Right lung (tissue), 10 donors: ENCODE measurements at places on chromosomes 4 and X. TPM values are rescaled to one million over a fixed set of nuclear protein-coding genes. Genes with fewer than 3 reads are reported as not detected.

DNA sequence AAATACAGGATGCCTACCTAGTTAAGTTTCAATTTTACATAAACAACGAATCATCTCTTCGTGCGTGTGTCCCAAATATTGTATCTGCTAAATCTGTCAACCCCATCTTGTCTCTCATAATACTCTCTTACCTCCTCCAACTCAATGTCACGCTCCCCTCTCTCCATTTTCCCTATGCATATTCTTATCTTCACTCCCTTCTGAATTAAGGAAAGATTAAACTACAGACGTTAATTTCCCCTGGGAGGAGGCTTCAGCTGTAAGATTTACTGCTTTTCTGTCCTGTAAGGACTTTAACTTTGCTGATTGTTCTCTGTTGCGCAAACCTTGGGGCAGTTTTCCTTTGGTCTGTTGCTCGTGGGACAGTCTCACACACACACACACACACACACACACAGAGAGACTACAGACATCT lies 455 bp upstream of the ABCB7 start:
- peak; percentile 42 for DNase-seq

GRCh38 chrX:118974088-118974907 lies at the start of gene LONRF3:
Gene LONRF3, plus strand, starts transcription at chrX:118974618. Its CDS starts 163 bp downstream, at chrX:118974781.
- peak; percentile 18 for DNase-seq

TEX13C gene
- not detected for polyA plus RNA-seq

DNA sequence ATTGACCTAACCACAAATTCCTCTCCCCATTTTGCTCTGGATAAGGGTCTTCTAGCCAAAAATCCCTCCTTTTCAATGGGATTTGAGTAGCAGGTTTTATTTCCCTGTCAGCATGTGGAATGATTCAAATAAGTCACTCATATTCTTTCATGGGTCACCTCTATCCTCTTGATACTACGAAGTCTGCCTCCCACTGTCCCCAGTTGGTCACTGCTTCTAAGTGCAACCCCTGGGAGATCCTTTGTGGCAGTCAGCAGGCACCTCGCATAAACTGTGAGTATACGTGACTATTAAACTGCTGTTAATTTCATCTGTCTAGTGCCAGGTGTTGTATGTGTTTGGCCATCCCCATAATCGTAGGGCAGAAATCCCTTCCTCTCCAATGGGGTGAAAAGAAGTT lies 1667.9 kb upstream of the PCDH7 start:
- DNase-seq = no peak

GRCh38 chrX:133542476-133542875 lies 127.2 kb upstream of the GPC4 start:
- peak; percentile 13 for DNase-seq

DNA sequence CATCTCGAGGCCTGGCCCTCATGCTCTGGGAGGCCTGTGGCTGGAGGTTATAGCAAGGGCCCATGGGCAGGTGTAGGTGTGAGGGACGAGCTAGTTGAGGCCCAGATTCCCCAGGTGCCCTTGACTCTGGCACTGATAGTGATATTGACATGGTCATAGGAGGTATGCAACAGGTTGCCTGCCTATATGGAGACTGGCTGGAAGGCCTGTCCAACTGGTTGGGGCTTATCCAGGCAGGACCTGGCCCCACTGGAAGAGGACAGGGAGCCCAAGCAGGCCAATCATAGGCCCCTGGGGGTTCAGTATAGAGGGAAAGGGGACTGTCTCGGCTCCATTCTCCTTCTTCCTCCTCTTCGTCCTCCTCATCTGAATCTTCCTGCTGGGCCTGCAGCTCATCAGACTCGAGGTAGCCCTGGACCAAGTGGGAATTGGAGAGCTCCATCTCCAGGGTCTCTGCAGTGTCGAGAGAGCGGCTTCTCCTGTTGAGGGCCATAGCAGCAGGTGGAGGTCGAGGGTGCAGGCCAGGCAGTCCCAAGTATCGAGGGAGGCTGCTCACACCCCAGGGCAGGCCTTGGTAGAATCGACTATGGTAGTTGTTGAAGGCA lies 15.3 kb downstream of the AMER1 start:
- DNase-seq = no peak

DNA sequence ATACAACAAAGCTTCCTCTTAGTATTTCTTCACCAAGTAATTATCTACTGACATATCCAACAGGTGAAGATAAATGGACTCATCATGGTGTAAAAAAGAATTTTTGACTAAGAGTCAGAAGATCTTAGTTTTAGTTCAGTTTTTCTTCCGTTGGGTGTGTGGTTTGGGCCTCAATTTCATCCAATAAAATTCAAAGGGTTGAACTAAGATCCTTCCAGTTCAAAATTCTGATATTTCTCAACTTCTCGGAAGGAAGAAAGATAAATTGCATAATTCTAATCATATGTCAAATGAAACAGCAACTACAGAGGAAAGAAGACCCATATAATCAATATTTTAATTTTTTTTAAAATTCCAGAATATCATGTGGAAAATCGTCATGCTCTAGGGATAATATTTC lies 192.7 kb downstream of the SPRY1 start:
- no peak for DNase-seq

CWH43 gene
- not detected for polyA plus RNA-seq

DNA sequence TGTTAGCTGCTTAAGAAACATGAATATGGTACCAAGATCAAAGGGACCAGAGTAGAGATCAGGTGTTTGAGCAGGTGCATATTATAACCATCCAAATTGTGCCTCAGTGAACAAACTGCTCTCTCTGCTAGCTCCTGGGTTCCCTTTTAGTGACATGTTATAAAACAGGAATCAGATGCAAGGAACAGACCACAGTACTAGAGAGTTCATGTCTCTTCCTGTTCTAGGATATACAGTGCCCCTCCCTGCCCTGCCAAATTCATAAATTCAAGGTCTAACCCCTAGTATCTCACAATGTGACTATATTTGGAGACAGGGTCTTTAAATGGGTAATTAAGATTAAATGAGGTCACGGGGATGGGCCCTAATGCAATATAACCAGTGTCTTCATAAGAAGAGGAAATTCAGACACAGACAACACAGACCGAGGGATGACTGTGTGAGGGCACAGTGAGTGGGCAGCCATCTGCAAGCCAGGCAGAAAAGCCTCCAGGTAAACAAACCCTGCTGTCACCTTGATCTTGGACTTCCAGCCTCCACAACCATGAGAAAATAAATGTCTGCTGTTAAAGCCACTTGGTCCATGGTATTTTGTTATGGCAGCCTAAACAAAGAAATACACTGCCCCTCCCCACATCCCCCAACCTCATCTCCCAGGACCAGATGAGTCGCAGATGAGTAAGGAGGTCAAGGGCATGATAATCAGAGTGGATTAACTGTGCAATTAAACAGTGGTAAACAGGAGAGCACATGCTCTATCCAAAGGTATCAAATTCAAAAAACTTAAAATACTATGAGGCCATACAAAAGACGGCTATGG lies 82.5 kb downstream of the RBM47 start:
- no peak for DNase-seq

CENPVL2 gene
- polyA plus RNA-seq = not detected

DNA sequence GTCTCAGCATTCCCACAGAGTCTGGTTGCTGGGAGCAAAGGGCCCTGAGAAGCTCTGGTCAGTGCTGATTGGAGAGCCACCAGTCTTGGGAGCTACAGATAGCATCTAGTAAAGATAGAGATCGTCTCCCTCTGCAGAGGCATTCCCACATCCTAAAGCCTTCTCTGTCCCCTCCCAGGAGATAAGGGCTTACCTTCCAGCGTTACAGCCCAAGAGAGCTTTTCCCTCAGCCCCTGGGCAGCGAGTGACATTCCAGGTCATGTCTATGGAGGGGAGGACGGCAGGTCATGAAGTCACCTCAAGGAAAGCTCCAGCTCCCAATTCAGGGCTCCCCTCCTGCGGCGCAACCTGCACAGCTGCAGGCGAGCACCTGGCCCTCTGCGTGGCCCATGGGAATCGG lies 29.9 kb downstream of the CLDN34 start:
- no peak for DNase-seq

GRCh38 chrX:120749141-120749846 lies 119.4 kb upstream of the C1GALT1C1 start:
- DNase-seq = no peak

CENPVL1 gene
- polyA plus RNA-seq = not detected

GRCh38 chr4:47837908-47838294 lies at the start of gene CORIN:
Gene CORIN, minus strand, starts transcription at chr4:47838067. Its CDS starts 118 bp downstream, at chr4:47837949.
- DNase-seq = no peak

DNA sequence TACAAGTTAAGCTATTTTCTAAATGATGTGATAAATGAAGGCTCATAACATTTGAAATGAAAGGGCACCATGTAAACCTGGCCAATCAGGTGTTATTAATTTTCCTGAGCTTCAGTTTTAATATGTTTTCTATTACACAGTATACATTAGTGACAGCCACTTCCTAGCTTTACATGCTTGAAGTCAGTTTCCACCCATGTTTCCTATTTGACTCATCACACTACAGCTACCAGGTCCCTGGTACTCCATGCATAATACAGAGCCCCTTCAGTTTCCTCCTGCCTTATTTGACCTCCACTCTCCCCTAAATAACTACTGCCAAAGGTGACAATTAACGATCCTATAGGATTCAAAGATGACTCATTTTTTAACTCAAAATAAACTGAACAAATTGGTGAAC lies 18.3 kb downstream of the ZNF518B start:
- DNase-seq = no peak

GRCh38 chr4:5137927-5138326 lies 86.6 kb downstream of the STK32B start:
- peak; percentile 15 for DNase-seq

DNA sequence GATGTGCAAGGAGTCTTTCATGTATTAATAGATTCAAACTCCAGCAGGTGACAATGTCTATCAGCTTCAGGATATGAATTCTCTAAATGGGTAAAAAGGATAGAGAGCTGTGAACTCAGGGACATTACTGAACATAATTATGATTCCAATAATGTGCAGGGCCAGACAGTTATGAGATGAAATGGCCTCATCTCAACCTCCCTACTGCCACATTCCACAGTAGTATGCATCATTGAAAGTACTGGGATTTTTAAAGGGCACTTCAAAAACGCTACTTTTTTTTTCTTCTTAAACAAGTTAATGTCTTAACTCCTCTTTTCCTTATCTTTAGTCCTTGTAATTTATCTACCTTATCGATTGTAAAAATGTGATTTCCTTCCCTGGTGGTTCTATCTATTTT lies 202.0 kb downstream of the APBB2 start:
- DNase-seq = no peak

- DNase-seq = no peak
Observed at GRCh38 chrX:10486373-10486772, 134.0 kb downstream of the MID1 start.

DNA sequence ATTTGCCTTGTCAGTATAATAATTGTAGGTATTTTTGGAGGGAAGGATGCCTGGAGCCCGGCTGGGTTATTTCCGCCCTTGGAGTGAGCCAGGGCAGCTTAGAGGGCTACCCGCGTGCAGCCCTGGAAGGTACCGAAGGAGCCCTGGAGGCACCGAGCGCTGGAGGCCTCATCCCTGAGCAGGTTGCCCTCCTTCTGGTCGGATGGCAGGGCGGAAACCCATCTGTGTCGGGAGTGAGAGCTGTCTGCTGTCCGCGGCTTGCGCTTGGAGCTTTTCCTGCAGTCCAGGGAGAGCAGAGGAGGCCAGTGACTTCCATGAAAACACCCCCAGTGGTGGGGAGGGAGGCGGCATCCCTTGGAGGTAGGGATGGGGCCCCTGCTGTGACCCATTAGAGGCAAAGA lies 122.1 kb downstream of the TBL1X start:
- DNase-seq = no peak

- peak; percentile 95 for DNase-seq
Observed at GRCh38 chr4:54784161-54784671, 126.5 kb downstream of the KIT start.

DNA sequence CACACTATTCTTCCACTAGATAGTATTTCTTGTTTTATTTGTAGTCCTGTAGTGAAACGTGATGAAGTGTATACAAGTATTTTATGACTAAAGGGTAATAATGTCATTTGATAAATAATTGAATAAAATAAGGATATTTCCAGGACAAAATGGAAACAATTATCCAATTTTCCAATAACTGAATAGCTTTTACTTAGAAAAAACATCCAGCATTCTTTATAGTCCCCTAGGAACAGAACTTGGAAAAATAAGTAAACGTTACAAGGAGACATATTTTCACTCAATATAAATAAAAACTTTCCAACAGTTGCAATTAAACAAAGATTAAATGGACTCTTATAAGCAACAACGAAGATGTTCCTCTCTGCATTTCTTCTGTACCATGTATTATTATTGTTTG lies 566.0 kb downstream of the TMA16 start:
- DNase-seq = no peak

DNA sequence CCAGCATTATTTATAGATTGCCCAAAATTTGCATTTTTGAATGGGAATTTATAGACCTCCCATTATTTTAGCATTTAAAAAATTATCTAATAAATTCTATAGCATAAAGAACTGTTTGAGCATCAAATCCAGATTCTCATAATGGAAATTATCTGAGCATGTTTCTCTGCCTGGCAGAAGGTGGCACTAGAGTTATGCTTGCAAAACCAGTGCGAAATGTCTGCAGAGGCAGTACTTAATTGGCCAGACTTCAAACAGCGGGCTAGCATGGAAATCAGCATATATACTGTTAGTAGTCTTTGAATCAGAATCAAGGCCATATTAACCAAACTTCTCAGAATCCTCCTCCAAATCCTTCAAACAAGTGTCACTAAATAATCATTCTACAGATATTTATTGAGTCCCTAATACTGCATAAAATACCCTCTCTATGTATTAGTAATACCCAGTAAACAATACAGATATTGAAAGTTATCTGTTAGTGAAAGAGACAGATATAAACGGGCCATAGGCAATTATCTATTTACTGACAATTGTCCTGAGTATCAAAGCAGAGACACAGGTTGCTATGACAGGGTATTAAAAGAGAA lies 78.7 kb upstream of the DCLK2 start:
- peak; percentile 64 for DNase-seq
